ENCODE measurements at places on chromosomes 5 and 9.

- no peak for DNase-seq
Measured at GRCh38 chr5:33367416-33367815, 73.3 kb upstream of the TARS1 start.

GRCh38 chr9:123806829-123807228 is 123.1 kb downstream of the DENND1A start:
- no peak for DNase-seq

DNA sequence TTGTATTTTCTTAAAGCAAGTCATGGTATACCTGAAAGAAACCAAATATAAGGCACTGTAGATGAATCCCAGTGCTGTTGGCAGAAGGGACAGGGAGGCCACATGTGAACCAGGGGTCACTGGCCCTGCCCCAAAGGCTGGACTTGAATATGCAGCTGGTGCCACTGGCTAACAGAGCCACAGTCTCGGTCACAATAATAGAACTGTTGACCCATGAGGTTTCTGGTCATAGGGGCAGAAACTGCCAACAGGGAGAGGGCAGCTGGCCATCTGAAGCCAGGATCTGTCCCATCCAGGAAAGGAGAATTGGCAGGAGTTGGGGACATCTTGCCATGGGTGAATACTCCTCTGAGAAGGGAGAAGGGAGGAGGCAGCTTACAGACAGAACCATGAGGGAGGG is 31.9 kb downstream of the PALM2AKAP2 start:
- DNase-seq, result no peak

- no peak for DNase-seq
Measured at GRCh38 chr9:111375062-111375461, 45.0 kb upstream of the OR2K2 start.

- DNase-seq, result no peak
Measured at GRCh38 chr5:14273207-14273767, 130.1 kb downstream of the TRIO start.

DNA sequence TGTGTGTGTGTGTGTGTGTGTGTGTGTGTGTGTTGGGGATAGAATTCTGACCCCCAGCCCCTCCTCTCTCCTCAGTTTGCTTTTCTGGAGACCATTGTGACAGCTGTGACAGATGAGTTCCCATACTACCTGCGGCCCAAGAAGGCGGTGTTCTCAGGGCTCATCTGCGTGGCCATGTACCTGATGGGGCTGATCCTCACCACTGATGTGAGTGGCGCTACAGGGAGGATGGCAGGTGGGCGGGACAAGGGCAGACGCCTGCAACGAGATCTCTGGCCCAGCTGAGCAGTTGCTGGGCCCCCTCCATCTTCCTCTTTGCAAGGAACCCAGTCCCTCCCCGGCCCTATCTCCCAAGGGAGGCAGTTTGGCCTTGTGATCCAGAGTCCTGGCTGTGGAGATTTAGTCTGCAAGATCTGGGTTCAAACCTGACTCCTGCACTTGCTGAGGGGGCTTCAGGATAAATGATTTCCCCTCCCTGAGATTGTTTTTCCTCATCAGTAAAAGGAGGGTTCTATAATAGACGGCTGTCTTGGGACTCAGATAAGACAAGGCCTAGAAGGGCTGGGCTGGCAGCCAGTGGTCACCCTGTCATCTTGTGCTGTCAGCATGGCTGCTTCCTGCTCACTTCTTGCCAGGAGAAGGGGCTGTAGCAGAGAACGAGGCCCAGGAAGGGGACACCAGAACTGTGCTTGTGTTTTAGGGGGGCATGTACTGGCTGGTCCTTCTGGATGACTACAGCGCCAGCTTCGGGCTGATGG is 14.1 kb downstream of the SLC6A7 start:
- DNase-seq, result no peak

GRCh38 chr5:68071282-68071632 is 144.3 kb upstream of the PIK3R1 start:
- no peak for DNase-seq

GRCh38 chr5:150272531-150272930 is 17.0 kb downstream of the CAMK2A start:
- peak; percentile 87 for DNase-seq

GRCh38 chr9:113985968-113986585 is 92.0 kb downstream of the AMBP start:
- no peak for DNase-seq

DNA sequence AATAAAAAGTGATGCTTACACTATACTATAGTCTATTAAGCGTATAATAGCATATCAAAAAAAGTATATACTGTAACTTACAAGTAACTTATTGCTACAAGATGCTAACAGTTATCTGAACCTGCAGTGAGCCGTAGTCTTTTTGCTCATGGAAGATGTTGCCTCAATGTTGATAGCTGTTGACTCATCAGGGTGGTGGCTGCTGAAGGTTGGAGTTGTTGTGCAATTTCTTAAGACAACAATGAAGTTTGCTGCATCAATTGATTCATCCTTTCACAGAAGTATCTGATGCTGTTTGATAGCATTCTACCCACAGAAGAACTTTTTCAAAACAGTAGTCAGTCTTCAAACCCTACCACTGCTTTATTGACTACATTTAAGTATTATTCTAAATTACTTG is 7.8 kb upstream of the C9orf40 start:
- no peak for DNase-seq

DNA sequence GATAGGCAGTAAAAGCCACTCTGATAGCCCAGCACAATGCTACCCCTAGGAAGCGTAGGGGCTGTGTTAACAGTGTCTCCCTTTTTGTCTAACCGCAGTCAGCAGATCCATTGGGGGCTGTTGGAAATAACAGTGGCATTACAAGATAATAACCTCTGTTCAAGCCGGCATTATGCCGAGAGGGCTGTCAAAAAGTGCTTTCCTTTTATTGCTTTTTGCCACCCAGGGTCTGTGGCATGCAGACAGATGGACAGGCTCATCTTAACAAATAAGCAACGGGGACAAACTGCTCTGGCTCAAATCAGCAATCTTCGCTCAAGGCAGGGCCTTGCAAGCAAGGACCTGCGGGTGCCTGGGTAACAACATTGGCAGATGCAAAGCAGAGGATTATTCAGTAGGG is 123.3 kb downstream of the TLR4 start:
- DNase-seq, result no peak

DNA sequence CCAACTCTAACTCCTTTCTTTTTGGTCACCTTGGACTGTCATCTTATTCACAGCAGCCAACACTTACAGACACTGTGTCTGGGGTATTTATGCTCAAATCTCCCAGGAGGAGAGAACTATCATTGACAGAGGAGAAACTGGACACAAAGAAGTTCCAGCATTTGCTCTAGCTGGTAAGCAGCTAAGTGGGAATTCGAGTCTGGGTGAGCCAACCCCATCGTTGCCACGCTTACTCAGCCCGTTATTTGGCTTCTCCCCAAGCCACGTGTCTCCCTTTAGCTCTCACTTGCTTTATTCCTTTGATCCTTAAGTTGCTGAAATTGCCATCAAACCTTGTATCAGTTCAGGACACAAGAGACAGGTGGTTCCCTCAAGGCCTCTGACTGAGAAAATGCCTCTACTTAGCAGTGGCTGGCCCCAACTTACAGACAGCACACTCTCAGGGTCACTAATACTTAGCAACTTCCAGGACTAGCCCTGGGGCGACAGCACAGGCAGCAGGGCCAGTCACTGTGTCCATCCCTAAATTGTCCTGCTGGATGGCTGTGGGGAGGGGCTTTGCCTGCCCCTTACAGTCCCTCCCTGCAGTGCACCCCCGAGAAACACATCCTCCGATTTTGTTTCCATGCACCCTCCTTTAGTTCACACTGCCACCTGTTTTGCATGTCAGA is 1.4 kb downstream of the SLC36A2 start:
- DNase-seq, result no peak

- DNase-seq, result no peak
Measured at GRCh38 chr9:35163413-35163812, 1.6 kb downstream of the UNC13B start.

DNA sequence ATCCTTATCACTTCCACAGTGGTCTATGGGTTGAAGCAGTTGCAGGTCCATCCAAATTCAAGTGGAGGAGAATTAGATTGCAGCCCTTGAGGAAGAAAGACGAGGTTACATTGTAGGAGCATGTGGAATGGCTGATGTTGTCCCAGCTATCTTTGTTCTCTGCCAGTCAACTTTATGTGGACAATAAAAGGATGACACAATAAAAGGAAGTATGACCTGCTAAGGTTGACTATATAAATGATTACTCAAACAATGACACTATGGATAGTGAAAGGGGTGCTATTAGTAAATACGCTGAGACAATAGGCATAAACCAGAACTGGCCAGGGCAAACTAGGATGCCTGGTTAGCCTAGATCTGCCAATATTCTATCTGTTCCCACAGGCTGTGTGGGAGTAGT is 12.8 kb upstream of the ZNF618 start:
- DNase-seq, result no peak

DNA sequence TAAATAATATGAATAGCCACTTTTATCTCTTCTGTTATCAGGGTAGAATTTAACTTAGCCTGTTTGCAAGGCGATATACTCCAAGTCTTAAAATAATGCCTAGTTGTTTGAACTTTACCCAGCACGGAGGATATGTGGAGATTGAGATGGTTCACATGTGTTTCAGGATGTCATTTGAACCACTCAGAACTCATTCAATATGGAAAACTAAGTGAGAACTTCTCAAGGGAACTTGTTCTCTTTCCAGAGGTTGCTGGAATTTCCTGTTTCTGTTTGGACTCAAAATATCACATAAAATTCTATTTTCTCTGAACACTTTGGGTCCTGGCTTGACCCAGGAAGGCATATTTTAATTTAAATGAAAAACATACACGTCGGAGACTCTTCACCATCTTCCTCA is 139.1 kb upstream of the MYO10 start:
- no peak for DNase-seq

GRCh38 chr5:14101922-14102321 is 41.2 kb upstream of the TRIO start:
- DNase-seq, result no peak

GRCh38 chr5:1266791-1267190 is 28.1 kb downstream of the TERT start:
- DNase-seq, result no peak

DNA sequence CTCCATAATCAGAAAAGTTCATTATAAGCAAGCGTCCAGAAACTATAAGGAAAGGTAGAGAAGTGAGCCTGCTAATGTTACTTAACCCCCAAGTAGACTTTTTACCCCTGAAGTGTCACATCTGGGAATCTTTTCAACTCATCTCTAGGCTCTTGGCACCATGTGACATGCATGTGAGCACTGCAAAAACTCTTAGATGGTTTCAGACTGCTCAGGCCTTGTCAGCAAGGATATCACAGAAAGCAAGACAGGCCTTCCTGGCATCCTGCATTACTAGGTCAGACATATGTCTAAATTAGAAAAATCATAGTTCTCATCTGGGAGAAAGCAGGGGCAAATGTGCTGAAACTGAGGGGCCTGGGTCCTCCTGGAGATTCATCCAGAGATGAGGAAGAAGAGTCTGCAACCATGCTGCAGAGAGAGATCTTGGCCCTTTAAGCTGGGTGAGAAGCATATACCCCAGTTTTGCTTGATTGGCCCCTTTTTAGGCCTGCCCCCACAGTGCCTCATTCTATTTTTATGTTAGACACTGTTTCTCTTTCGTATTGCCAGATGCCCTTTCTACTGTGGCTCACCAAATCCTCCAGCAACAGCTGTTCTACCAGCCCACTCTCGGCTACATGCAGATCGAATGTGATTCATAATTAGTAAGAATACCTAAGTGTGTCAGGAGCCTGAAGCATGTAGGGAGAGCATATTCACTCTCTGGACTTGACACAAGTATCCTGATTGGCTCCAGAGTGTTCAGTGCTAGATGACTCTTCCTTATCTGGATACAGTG is 19.0 kb downstream of the TMEM8B start:
- DNase-seq, result peak; percentile 75

GRCh38 chr5:120655828-120656435 is 191.8 kb downstream of the PRR16 start:
- DNase-seq, result no peak

- no peak for DNase-seq
Measured at GRCh38 chr5:74252044-74252443, 388.5 kb downstream of the ENC1 start.

DNA sequence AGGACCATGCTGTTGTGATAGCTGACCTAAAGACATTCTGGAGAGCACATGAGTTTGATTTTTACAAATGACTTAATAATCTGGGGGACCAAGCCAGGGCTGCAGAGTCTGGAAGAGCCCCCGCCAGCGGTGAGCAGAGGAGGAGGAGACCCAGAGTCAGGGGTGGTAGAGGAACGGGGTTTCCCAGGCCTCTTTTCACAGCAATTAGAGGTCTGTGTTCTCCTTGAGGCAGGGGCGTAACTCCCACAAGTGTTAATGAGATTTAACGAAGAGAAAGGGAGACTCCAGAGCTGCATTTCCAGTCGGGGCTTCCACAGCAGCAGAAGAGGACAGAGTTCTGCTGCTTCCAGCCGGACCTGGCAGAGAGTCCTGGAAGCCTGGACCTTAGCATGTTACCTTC is 137.9 kb upstream of the SLC24A2 start:
- no peak for DNase-seq

DNA sequence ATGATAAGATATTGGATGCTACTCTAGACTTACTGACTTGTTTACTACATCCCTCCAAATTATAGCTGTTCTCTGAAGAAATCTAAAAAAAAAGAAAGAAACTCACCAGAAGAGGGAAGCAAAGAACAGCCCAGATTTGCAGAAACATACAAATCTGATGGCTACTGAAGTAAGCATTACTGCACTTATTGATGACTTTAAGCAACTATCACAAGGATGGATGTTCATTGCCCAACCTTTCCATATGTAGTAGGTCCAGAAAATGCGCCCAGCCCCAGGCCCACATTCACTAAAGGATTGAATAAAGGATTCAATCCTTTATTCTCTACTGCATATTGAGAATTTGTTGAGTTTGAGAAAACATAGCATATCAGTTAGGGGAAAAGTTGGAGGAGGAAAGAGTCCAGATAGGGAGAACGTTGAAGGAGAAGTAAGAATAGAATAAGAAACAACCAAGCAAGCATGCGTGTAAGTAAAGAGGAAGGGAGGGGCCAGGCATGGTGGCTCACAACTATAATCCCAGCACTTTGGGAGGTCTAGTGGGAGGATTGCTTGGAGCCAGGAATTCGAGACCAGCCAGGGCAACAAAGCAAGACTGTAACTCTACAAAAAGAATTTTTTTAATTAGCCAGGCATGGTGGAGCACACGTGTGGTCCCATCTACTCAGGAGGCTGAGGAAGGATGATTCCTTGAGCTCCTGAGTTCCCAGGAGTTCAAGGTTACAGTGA is 33.8 kb upstream of the DTWD2 start:
- DNase-seq, result no peak

GRCh38 chr5:174046558-174046957 is 1.1 kb downstream of the NSG2 start:
- no peak for DNase-seq

GRCh38 chr5:82362636-82363035 is 84.5 kb upstream of the RPS23 start:
- no peak for DNase-seq

DNA sequence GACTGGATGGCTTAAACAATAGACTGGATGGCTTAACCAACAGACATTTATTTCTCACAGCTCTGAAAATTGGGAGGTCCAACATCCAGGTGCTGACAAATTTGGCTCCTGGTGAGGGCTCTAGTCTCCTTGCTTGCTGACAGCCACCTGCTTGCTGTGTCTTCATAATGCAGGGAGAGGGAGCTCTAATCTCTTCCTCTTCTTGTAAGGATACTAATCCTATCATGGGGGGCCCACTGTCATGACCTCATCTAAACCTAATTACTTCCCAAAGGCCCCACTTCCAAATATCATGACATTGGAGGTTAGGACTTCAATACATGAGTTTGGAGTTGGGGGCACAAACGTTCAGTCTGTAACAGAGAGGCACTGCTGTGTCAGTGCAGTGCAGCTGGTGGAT is 26.4 kb downstream of the FOXD1 start:
- no peak for DNase-seq

GRCh38 chr5:19314840-19315239 is 673.2 kb downstream of the CDH18 start:
- no peak for DNase-seq

GRCh38 chr5:8270246-8270645 is 401.3 kb downstream of the MTRR start:
- DNase-seq, result no peak
